Calu3 (cell line): ENCODE measurements at places on chromosomes 6 and 20. TPM values are rescaled to one million over a fixed set of nuclear protein-coding genes. Genes with fewer than 3 reads are reported as not detected.

DNA sequence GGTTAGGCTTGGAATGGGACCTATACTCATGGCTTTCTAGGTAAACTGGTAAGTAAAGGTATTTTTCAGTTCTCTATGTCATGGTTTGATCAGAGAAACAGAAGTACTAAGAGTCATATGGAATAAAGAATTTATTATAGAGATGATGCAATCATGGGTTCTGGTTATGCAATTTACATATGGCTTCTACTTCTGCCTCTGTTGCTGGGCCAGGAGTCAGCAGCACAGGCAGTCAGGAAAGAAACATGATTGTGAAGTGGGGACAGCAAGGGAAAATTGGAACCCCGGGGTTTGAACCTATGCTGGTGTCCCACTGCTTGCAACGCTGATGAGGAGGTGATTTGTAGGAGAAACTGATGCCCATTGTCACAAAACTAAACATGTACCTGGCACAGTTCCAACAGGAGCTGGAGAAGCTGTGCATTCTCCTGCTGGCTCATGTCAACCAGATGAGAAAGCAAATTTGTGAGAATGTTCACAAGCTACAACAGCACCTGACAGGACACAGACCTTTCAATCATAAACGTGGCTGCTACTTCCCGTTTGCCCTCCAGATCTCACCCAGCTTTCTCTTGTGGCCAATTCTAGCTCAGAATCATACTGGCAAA is 887.1 kb downstream of the TFAP2A start:
- no peak for DNase-seq

GRCh38 chr6:14721103-14721758 is 524.6 kb upstream of the JARID2 start:
- no peak for DNase-seq

GRCh38 chr6:108142240-108142639 is 23.6 kb upstream of the NR2E1 start:
- DNase-seq: no peak

GRCh38 chr6:79094938-79095337 is 16.9 kb upstream of the PHIP start:
- DNase-seq: no peak

GRCh38 chr6:168647271-168647670 is 206.3 kb downstream of the SMOC2 start:
- no peak for DNase-seq

DNA sequence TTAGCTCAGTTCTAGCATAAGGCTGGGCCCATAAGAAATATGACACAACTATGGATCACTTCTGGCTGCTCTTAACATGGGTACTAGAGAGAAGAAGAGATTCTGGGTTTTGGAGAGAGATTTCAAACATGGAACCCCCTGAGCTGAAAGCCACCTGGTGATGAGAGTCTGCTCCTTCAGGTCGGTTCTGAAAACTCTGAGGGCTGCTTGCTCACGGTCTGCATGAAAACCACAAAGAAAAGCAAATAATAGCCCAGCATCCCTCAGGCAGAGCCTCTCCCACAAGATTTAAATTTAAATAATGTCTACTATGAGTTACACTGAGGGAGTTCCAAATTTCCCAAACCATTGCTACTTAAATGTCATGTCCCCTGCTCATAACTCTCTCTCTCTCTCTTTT is 301.5 kb downstream of the BMP7 start:
- no peak for DNase-seq

GRCh38 chr20:32796383-32796948 is 23.3 kb upstream of the MAPRE1 start:
- no peak for DNase-seq

DNA sequence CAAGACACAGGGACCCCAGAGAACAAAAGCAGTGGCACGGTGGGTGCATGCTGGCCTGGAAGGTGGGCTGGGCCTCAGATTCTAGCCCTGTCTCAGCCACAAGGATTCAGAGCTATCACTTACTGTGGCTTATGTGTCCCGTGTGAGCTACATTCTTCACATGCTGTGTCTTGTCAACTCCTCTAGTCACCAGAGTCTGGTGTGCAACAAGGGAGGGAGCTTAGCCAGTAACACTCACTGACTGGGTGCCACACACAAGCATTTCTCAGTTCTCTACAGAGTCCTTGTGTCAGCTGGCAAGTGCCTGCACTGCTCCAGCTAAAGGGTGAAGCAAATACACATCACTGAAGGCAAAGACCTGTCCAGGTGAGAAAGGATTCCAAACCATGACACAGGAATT is 186.9 kb upstream of the CDYL start:
- DNase-seq: no peak

DNA sequence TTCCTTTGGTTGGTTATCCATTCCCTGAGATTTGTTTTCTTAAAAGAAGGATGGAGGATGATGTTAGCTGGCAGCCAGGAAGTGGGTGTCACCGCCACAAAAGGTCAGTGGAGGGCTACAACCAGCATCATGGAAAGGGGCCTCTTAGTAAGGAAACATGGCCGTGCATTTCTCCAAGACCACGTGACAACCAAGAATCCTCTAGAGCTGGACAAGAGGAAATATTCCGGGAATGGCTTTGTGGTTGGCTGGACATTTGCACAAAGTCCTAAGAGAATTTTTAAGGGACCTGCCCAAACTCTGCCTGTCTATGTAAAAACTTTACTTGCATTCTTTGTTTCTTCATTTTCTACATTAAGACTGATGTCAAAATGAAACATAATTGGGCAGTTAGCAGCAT is 399.9 kb upstream of the MARCKS start:
- DNase-seq: no peak

GRCh38 chr20:32707691-32708581 is 34.2 kb upstream of the C20orf203 start:
- no peak for DNase-seq

GRCh38 chr6:47029865-47030561 is 12.1 kb downstream of the ADGRF1 start:
- DNase-seq: no peak

DNA sequence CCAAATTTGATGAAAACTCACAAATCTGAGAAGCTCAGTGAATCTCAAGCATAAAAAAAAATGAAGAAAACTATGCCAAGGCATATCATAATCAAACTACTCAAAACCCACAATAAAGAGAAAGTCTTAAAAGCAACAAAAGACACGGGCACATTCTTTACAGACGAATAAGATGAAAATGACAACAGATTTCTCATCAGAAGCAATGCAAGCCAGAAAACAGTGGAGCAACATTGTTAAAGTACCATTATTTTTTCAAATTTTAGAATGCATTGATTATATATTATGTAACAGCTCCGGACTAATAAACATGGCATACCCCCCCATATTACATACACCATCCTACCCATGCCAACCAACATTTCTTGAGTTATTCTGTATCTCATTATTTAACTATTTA is 55.3 kb upstream of the INSM1 start:
- no peak for DNase-seq

GRCh38 chr6:113626475-113626874 is 230.7 kb upstream of the MARCKS start:
- no peak for DNase-seq

DNA sequence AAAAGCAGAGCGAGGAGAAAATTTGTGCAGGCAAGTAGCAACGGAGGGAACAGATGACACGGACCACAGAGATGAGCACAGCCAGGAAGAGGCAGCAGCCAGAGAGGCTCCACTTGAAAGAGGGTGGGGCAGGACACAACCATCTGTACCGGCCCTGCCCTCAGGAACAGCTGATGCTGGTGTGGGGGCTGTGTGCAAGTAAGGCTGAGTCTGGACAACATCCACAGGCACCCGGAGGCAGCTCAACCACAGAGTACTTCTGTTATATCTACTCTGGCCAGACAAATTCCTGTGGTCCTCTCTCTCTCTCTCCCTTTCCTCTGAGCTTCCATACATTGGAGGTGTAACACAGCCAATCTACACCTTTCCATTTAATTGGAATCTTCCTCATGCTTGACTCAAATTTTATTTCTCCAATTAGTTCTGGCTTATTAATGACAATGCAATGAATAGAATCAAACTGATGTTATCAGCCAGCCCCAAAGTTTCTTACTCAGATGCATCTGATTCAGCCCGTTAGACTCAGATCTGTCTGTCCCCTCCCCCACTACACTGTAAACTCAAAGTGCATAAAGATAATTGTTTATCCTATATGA is 24.9 kb downstream of the KIF13A start:
- DNase-seq: no peak

- DNase-seq: peak; percentile 99
These were observed at the start of gene PPP1R10 for GRCh38 chr6:30616811-30617564. Gene PPP1R10, minus strand, starts transcription at chr6:30617243. Its CDS starts 7,299 bp downstream, at chr6:30609944.

- DNase-seq: peak; percentile 99
These were observed at the start of gene ANKS1A for GRCh38 chr6:34888874-34889555. Gene ANKS1A, plus strand, starts transcription at chr6:34889255. Its CDS starts 148 bp downstream, at chr6:34889403.

- no peak for DNase-seq
These were observed 33.3 kb downstream of the BEND3 start for GRCh38 chr6:107082045-107082444.

- DNase-seq: no peak
These were observed at the start of gene FOXS1 for GRCh38 chr20:31845300-31845863. Gene FOXS1, minus strand, starts transcription at chr20:31845604. Its CDS starts 62 bp downstream, at chr20:31845542.

- DNase-seq: no peak
These were observed 98.9 kb downstream of the ATG5 start for GRCh38 chr6:106226676-106227075.

- no peak for DNase-seq
These were observed 355.1 kb upstream of the ADGRB3 start for GRCh38 chr6:68279793-68280557.

DNA sequence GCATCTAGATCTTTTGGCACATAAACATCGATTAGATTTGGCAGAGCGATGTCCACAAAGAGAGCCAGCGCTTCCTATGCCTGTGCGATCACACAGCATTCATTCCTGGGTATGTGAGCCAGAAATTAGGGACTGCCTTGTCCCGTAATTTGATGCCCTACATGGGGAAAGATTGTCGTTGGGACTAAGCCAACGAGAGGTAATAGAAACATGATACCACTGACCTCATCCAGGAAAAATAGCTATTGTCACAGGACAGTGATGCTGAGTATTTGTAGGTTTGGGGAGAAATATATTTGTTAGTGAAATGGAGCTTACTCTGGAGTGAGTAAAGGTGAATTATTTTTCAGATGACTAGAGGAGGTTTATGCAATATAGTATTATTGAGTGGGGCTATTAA is 154.0 kb downstream of the TSHZ2 start:
- no peak for DNase-seq

DNA sequence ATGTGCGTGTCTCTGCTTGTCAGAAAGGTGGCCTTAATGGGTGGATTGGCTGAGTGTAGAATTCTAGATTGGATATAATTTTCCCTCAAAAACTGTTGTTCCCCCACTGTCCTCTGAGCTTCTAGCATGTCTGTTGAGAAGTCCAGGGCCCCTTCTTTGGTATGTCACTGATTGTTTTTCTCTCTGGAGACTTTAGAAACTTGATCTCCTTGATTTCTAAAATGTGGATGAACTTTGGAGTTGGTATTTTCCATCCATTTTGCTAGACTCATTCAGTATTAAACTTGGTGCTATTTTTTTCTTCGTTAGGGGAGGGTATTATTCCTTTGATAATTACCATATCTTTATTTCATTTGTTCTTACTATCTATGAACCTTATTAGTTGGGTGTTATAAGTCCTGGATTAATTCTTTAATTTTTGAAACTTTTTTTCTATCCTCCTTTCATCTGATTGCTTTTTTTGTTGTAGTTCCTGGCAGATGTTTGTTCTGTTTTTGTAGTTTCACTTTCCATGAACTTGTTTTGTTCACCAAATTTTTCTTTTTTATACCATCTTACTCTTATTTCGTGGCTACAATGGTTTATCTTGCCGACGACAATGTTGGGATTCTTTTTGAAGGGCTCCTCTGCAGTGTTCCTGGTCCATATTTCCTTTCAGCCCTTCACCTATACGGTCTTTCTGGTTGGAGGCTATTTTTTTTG is 68.4 kb downstream of the ARID1B start:
- DNase-seq: no peak

- no peak for DNase-seq
These were observed 33.6 kb downstream of the HM13 start for GRCh38 chr20:31547720-31548298.

The UNC5CL gene
- total RNA-seq: 10.6 and 15.9 TPM in 2 replicates

The POLR1H gene
- 25.1 and 25.2 TPM in 2 replicates for total RNA-seq

The KHDC1 gene
- total RNA-seq: 4.9 and 5.0 TPM in 2 replicates

The TINAG gene
- total RNA-seq: 12.6 and 17.4 TPM in 2 replicates

The PHACTR2 gene
- total RNA-seq: 19.5 and 20.7 TPM in 2 replicates

The ENPP3 gene
- not detected in 2 replicates for total RNA-seq

The ZSCAN23 gene
- total RNA-seq: 1.8 and 3.7 TPM in 2 replicates

The PRDM1 gene
- 0.40 and 1.1 TPM in 2 replicates for total RNA-seq
